Mesendoderm (in vitro differentiated cells): ENCODE measurements at places on chromosomes 7 and 10.

DNA sequence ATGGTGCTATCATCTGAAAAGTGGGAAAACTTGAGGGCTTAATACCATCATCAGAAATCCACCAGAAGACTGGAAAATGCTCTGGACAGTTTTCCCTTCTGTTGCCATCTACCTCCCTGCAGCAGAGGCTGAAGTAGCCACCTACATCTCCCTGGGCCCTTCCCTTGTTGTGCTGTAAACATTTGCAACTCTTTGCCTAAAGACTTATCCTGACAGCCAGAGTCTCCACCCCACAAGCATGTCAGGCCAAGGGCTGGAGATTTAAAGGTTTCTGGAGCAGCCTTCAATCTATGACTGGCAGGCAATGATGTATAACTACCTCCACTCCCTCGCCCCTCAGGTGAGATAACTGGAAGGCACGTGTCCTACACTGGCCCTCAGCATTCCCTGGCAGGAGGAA is 29.7 kb upstream of the INMT start:
- no peak for DNase-seq

DNA sequence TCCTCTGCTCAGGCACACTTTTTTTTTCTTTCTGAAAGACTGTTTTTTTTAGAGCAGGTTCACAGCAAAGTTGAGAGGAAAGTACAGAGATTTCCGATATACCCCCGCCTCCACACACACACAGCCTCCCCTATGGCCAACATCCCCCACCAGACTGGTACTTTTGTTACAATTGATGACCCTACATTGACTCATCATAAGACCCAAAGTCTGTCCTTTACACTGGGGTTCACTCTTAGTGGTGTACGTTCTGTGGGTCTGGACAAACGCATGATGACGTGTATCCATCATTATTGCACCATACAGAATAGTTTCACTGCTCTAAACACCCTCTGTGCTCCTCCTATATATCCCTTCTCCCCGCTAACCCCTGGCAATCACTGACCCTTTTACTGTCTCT is 107.7 kb downstream of the RBM20 start:
- no peak for DNase-seq

- no peak for DNase-seq
Measured at GRCh38 chr7:94384315-94384714, 10.4 kb upstream of the COL1A2 start.

- DNase-seq = no peak
Measured at GRCh38 chr7:132565885-132566284, 10.4 kb downstream of the PLXNA4 start.

DNA sequence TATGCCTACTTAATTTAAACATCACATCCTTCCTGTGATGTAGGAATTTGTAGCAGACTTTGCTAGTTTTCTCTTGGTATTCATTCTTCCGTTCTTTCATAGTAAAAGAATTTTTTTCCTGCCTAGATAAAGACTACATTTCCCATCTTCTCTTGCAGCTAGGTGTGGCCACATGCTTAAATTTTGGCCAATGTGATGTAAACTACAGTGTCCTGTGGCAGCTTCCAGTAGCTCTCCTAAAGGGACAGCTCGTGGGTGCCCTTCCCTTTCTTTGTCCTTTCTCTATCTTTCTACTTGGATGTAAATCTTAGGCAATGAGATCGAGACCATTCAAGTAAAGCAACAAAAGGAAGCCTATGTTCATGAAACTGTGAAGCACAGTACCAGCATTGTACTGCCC is 58.6 kb downstream of the ASAH2B start:
- DNase-seq = no peak

- DNase-seq = peak; percentile 22
Measured at GRCh38 chr7:52705768-52706167, 329.7 kb upstream of the POM121L12 start.

DNA sequence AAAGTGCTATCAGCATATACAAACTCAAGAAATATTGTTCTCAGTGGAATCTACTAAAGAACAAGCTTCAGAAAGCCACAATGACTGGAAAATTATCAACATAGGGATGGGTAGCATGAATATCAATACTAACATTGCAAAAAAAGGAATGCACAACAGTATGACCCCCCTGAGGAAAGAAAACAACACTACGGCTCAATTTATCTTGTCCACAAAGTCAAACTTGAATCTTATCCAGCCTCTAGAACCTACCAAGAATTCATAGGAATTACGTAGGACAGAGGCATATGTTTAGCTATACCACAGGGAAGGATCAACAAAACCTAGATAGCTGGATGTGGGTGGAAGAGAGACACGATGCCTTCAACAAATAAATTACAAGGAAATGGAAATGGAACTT is 54.6 kb downstream of the AGMO start:
- no peak for DNase-seq

DNA sequence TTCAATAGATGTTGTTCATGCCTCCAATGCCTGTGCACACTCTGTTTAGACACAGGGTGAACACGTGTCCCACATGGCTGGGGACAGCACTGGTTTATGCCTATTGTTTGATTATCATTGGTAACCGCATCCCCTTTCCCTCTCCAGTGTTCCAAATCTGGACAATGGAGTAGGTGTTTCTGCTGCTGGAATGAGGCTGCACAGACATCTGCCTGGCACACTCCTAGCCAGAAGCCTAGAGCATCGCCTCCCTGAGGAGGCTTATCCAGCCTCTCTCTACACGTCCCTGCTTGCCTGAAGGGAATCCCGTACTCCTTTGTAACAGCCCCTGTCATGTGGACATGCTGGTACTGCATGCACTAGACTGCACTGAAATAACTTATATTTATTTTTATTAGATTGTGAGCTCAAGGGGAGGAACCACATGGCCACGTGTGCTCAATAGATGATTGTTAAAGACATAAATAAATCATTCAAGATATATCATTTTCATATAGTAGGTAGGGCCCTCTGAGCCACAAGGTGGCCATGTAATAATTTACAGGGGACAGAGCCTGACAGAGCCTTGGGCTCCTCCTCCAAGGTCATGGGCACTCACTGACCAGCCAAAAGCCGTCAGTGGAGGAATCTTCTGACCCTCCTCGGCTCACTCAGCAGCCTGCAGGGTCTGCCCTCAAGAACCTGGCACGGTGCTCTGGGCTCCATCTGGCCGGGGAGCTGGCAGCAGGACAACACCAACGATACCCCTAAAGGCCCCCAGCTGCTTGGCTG is 310.9 kb upstream of the ZNF32 start:
- DNase-seq = no peak

GRCh38 chr7:73314271-73314670 is 5.6 kb upstream of the NSUN5 start:
- DNase-seq = no peak

DNA sequence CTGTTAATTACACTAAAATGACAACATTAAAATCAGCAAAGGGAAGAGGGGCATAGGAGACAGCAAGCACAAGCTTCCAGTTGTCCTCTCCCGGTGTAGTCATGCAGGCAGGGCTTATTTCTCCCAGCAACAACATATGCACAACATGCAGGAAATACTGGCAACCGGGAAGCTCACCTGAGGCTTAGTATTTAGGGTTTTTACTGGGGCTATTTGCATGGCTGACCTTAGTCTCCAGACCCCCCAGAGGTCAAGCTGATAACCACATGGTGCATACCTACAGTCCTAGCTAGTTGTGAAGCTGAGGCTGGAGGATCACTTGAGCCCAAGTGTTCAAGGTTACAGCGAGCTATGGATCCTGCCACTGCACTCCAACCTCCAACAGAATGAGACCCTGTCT is 12.8 kb upstream of the JMJD1C start:
- DNase-seq = peak; percentile 94

DNA sequence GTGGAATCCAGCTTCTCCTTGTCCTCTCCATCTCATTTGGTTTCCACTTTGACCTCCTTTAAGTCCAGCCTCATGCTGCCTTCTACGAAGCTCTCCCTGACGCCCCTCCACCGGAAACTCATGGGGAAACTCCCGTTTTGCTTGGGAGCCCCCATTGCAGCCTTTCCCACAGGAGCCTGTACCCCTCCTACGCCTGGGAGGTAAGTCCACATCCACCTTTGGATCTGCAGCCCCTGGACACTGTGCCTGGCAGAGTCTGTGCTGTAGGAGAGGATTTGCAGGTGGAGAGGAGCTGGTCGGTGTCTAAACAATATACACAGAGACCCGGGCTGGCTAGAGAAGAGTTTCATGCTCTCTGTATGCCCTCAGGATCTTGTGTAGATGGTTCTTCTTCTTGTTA is 296.1 kb downstream of the GLRX3 start:
- DNase-seq = no peak

DNA sequence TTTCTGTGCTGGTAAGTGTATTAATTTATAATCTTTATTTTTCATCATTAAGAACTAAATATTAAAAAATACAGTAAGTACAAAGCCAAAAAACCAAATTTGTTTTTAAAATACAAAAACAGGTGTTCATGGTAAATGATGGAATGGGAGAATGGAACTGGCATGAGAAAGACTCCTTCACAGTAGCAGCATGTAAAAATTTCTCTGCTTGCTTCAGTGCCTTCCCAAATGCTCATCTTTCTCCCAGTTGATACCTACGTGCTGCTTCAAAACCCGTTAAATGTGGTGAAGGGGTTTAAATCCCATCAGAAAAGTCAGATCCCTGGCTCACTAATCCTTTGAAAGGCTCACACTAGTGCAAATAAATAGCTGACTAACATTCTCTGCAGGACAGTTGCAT is 4.2 kb downstream of the RNF133 start:
- no peak for DNase-seq

DNA sequence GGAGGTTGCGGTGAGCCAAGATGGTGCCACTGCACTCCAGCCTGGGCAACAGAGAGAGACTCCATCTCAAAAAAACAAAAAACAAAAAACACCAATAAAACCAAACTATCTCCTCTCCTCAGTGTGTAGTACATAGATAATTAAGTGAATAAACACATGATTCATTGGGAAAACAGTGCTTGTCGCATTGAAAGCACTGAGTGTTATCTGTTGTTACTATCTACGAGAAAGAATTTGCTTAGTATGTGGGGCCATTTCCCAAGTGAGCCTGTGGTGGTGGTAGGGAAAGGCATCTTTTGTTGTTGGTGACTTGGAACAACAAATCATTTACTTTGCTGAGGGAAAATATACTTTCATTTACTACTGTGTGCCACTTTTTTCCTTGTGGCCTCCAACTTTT is 42.6 kb downstream of the RSBN1L start:
- peak; percentile 82 for DNase-seq

DNA sequence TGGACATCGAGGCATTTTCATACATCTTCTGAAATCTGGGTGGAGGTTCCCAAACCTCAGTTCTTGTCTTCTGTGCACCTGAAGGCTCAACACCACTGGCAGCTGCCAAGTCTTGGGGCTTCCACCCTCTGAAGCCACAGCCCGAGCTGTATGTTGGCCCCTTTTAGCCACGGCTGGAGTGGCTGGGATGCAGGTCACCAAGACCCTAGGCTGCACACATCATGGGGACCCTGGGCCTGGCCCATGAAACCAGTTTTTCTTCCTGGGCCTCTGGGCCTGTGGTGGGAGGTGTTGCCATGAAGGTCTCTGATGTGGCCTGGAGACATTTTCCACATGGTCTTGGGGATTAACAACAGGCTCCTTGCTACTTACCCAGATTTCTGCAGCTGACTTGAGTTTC is 62.1 kb downstream of the INPP5A start:
- DNase-seq = no peak
